ENCODE measurements at places on chromosomes 3 and 15. TPM values are rescaled to one million over a fixed set of nuclear protein-coding genes. Genes with fewer than 3 reads are reported as not detected.

GRCh38 chr3:121483290-121483689 lies 62.5 kb downstream of the POLQ start:
- H3K4me3 ChIP-seq = no peak overlapping the region
- no peaks in the 10 kb centered on the region for H3K4me1 ChIP-seq
- no peak for DNase-seq
- H3K36me3 ChIP-seq = no peaks in the 10 kb centered on the region
- no peak overlapping the region for H3K27ac ChIP-seq

DNA sequence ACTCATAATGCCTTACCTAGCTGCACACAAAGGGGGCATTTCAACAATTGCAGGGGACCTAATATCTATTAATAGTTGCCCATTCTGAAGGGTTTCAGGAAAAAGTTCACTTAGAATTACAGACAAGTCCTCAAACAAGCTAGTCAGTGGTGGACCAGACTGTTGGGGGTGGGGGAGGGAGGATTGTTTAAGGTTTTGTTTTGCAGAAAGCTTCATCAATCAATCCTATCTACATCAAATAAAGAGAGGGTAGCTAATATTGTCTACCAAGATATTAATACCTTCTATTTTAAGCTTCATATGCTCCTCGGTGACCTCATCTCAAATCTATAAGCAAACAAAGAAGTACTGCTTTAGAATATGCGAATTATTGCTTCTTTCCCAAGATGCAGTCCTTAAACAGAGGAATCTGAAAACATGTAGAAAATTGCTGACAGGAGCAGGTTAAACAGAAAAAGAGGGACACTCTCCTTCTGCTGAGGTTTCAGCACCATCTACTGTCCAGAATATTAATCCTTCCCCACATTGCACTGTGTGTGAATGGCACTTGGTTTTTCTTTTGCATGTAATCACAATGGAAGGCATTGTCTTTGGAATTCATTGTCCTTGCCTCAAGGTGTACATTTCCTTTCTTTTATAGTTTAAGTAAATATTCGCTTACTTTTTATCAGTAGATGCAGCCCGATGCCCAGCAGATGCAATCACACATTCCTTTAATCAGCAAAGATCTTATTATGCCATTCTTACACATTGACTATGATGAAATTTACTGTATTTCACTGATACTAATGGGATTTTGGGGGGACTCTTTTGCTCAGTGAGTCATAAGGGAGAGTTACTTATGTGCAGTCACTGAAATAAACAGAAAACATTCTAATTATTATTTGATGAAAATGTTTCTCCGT lies 94.7 kb downstream of the IL5RA start:
- no peaks in the 10 kb centered on the region for H3K36me3 ChIP-seq
- H3K27me3 ChIP-seq = no peaks in the 10 kb centered on the region
- no peak for DNase-seq
- H3K27ac ChIP-seq = no peak overlapping the region
- H3K4me1 ChIP-seq = no peaks in the 10 kb centered on the region

- H3K27me3 ChIP-seq = no peaks in the 10 kb centered on the region
- no peak overlapping the region for H3K27ac ChIP-seq
- peaks cover 27% of the 10 kb centered on the region for H3K36me3 ChIP-seq
Measured at GRCh38 chr3:128113817-128114794, 9.5 kb downstream of the RUVBL1 start.

- DNase-seq = no peak
- no peak overlapping the region for H3K4me3 ChIP-seq
Measured at GRCh38 chr3:196292286-196292923, 4.9 kb upstream of the PCYT1A start.

GRCh38 chr3:83065851-83066460 lies 1304.5 kb upstream of the GBE1 start:
- no peak overlapping the region for H3K27ac ChIP-seq
- no peaks in the 10 kb centered on the region for H3K36me3 ChIP-seq
- H3K27me3 ChIP-seq = no peaks in the 10 kb centered on the region
- DNase-seq = no peak
- no peaks in the 10 kb centered on the region for H3K4me1 ChIP-seq

DNA sequence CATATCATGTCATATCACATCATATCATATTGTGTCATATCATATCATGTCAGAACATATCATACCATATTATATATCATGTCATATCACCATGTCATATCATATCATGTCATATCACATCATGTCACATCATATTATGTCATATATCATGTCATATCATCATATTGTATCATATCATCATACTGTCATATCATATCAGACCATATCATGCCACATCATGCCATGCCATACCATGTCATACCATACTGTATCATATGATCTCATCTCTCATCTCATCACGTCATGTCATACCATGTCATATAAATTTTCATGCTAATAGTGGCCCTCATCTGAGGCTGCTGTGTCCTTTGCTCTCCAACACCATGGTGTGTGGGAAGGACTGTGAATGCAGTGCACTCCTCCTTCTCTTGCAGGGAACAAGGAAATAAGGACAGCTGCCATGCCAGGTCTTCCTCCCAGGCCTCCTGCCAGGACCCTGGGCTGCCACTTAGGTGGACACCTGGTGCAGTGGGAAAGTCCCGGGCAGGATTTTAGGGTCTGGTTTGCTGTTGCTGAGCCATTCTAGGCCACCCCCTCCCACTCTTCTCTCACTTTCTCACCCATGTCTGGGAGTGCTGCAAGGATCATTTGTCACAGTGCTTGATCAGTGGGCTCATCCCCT lies 72.4 kb upstream of the TRPM1 start:
- no peak for DNase-seq
- no peaks in the 10 kb centered on the region for H3K36me3 ChIP-seq
- H3K27me3 ChIP-seq = no peaks in the 10 kb centered on the region
- no peak overlapping the region for H3K27ac ChIP-seq

DNA sequence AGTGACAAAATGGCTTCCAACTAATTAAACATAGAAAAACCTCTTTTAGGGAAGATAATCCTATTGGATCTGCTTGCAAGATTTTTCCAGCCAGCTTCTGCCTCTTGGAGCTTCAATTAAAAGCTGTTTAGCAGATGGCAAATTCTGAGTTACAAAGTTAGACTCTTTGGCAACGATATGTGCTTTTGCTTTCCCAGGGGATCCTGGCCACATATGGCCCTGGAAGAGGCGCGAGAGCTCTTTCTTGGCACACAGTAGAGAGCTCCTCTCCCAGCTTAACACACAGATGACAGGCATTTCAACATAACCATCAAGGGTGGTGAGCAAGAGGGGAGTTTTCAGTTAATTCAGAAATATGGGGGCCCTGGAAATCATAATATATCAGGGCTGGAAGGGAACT lies 41.6 kb upstream of the GALNT15 start:
- peak overlapping the region; percentile 45 for H3K27ac ChIP-seq
- H3K27me3 ChIP-seq = no peaks in the 10 kb centered on the region
- DNase-seq = no peak
- H3K36me3 ChIP-seq = no peaks in the 10 kb centered on the region

- peaks cover 38% of the 10 kb centered on the region for H3K4me1 ChIP-seq
- no peaks in the 10 kb centered on the region for H3K27me3 ChIP-seq
- DNase-seq = no peak
- peak overlapping the region; percentile 79 for H3K4me3 ChIP-seq
- no peak overlapping the region for H3K27ac ChIP-seq
- H3K36me3 ChIP-seq = peaks cover under 1% of the 10 kb centered on the region
Measured at GRCh38 chr3:134487406-134487805, 1.5 kb downstream of the CEP63 start.

GRCh38 chr15:99176757-99177156 lies 71.9 kb downstream of the SYNM start:
- no peak overlapping the region for H3K27ac ChIP-seq
- no peak for DNase-seq
- H3K27me3 ChIP-seq = no peaks in the 10 kb centered on the region
- no peak overlapping the region for H3K4me3 ChIP-seq
- peaks cover 2% of the 10 kb centered on the region for H3K4me1 ChIP-seq

GRCh38 chr15:89096664-89097063 lies 8.4 kb downstream of the ABHD2 start:
- H3K4me1 ChIP-seq = peaks cover 81% of the 10 kb centered on the region
- H3K27ac ChIP-seq = no peak overlapping the region
- H3K36me3 ChIP-seq = peaks cover 6% of the 10 kb centered on the region
- H3K4me3 ChIP-seq = no peak overlapping the region
- H3K27me3 ChIP-seq = no peaks in the 10 kb centered on the region

Gene CACNA2D2
- 1.4 TPM for total RNA-seq

Gene CMTM8
- 11.8 TPM for total RNA-seq

Gene UBR1
- total RNA-seq = 14.8 TPM

Gene CALML4
- 13.6 TPM for total RNA-seq
